ENCODE measurements at places on chromosomes 11 and 22. TPM values are rescaled to one million over a fixed set of nuclear protein-coding genes. Genes with fewer than 3 reads are reported as not detected.
A peak's percentile ranks its signal among the peaks of the same experiment; 100 is the strongest.

- DNase-seq = no peak
Observed at GRCh38 chr11:16543642-16544041, 187.3 kb upstream of the SOX6 start.

The IL10RA gene
- not detected for total RNA-seq

The MS4A15 gene
- not detected for total RNA-seq

DNA sequence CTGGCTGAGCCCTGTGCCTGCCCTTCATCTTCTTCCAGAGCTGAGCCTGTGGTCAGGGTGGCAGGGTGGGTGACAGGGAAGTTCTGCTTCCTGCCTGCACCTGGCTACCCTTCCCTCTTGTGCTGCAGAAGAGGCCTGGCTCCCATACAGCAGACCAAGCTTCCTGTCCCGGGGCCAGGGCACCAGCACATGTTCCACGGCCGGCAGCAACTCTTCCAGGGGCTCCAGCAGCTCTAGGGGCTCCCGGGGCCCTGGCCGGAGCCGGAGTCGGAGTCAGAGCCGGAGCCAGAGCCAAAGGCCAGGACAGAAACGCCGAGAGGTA, 15.0 kb downstream of the ROBO3 start:
- no peak for DNase-seq

The AGBL2 gene
- 3.7 TPM for total RNA-seq

DNA sequence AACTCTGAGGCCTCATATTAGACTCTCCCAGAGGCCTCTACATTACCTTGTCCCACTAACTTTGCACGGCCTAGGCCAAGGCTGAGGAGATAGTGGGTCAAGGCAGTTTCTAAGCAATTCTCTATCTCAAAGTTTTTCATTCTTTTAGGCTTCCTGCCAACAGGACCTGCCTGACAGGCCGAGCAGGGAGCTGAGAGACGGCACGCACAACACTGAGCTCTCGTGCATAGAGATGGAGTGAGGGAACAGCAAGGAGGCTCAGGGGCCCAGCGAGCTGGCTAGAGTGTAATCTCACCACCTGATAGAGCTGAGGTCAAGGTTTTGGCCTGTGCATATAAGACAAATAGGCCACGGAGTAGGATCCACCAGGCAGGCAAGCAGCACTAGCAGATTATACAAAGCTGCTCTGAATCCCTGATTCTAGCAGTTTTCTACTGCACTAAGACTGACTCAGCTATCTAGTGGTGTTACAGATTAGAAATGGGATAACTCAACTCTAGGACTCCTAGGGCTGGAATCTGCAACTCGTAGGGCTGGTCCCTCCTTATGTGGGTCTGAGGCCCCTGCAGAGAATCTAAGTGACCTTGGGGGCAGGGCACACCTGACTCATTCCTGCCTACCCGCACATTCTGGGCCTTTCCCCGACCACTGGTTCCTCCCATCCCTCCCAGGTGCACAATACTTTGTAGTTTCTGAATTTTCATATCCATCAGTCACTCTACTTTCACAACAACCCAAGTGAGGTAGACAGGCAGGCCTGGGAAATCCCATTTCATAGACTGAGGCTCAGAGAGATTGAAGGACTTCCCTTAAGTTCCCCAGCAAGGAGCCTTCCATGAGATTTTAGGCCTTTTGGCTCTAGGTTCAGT, 1.7 kb downstream of the CYB5R2 start:
- no peak for DNase-seq

- DNase-seq = no peak
Observed at GRCh38 chr11:22677153-22677903, 10.9 kb downstream of the GAS2 start.

The APOL3 gene
- not detected for total RNA-seq

- DNase-seq = no peak
Observed at GRCh38 chr22:43436868-43437267, 25.1 kb downstream of the MPPED1 start.

GRCh38 chr11:36509201-36509639, 852 bp downstream of the TRAF6 start:
- DNase-seq = peak; percentile 69

DNA sequence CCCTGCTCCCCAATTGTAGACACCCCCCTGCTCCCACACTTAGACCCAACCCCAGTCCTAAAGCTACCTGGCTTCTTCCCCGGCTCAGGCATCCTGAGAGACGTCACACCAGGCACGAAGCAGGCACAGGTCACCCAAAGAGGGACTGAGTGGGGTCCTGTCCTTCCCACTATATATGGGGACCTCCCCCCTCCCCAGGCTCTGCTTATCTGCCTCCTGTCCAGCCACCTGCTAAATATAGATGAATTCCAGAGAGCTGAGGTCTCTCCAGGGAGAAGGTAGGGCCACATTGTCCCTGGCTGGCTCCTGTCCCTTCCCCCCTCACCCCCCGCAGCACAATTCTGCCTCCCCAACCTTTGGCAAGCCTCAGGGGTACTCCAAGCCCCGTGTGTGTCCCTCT, at the start of gene MYBPC3:
Gene MYBPC3 (minus strand): TSS at position 147 of the 400 bp plus-strand sequence. CDS start 55 bp downstream, at position 92.
- no peak for DNase-seq

GRCh38 chr11:3170044-3170755, 5.1 kb upstream of the OSBPL5 start:
- DNase-seq = no peak

DNA sequence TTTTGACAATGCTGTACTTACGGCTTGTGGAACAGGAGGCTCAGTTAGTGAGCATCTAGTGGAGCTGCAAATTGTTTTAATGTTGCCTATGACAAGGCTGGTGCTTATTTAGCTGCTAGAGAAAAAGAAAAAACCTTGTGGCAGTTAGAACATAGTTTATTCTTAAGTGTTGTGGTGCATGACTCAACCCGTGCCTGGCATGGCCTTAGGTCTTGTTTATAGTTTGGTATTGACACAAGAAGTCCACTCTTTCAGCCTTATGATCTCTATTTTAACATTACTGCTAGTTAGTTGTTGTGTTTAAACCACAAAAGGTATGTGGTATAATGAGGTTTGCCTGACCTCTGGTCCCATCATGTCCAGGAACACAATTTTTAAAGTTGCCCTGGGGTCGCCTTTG, 744.6 kb downstream of the FAM181B start:
- no peak for DNase-seq

- DNase-seq = peak; percentile 56
Observed at GRCh38 chr11:129315781-129316579, 59.7 kb upstream of the BARX2 start.

- no peak for DNase-seq
Observed at GRCh38 chr11:117529816-117530215, 202.2 kb downstream of the CEP164 start.

DNA sequence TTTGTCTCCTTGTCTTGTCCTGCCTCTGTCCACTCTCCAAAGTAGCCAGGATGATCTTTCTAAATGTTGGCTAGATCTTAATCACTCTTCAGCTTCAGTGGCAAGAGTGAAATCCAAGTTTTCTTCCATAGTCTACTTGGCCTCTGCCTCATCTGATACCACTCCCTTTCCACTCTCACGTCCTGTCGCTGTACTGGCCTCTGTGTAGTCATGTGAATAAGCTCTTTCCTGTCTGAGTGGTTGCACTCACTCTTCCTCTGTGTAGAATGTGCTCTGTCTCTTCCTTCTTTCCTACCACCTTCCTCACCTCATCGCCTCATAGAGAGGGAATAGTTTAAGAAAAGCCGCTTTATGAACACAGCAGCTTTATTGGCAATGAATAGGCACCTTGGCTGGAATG, 86.5 kb downstream of the WNT11 start:
- no peak for DNase-seq

GRCh38 chr22:37708580-37709444, 12.0 kb downstream of the TRIOBP start:
- DNase-seq = no peak

The KCNE3 gene
- 1.3 TPM for total RNA-seq

DNA sequence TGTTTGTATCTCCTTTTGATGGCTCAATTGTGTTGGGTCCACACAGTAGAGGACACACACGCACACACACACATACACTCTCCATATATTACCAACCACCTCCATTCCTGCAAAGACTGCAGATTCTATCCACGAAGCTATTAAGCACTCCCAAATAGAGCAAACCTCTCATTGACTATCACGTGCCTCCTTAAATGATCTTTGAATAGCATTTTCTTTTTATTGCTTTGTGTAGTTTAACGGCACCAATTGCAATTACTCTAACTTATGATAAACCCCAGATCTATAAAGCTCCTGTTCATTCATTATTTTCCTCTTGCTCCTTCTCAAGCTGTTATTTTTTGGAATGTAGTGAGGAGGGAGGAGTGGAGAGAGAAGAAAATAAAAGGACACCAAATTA, 204.7 kb downstream of the ST3GAL4 start:
- DNase-seq = no peak

DNA sequence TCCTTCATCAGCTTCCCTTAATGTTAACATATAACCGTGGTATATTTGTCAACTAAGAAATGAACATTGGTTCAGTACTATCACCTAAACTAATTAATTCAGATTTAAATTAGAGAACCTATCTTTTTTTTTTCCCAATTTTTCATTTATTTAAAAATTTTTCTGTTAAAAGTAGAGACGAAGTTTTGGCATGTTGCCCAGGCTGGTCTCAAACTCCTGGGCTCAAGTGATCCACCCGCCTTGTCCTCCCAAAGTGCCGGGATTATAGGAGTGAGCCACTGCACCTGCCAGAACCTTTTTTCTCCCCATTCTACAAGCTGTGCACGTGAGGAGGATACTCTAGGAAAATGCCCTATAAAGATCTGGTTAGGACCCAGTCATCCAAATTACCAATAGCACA, 3.6 kb downstream of the EI24 start:
- no peak for DNase-seq

DNA sequence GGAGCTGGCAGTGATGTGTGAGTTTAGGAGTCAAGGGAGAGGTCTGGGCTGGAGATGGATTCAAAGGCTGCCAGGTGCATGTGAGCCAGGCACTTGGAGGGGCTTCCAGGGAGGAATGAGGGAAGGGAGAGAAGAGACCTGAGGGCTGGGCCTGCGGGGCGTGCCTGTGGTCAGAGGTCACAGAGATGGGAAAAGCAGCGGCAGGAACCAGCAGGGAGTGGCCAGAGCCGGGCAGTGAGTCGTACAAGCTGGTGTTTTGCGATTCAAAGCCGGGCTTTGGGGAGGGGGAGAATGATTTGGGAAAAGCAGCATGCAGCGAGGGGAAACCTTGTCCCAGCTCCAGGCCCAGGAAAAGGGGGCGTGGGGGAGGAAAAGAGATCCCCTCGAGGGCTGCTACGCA, 96.9 kb upstream of the RTL6 start:
- peak; percentile 73 for DNase-seq

The ZP1 gene
- not detected for total RNA-seq

GRCh38 chr11:73399159-73399590, 23.0 kb downstream of the RELT start:
- DNase-seq = no peak

The MCAM gene
- total RNA-seq = 28.2 TPM

GRCh38 chr11:120569861-120570260, 58.3 kb downstream of the GRIK4 start:
- no peak for DNase-seq

DNA sequence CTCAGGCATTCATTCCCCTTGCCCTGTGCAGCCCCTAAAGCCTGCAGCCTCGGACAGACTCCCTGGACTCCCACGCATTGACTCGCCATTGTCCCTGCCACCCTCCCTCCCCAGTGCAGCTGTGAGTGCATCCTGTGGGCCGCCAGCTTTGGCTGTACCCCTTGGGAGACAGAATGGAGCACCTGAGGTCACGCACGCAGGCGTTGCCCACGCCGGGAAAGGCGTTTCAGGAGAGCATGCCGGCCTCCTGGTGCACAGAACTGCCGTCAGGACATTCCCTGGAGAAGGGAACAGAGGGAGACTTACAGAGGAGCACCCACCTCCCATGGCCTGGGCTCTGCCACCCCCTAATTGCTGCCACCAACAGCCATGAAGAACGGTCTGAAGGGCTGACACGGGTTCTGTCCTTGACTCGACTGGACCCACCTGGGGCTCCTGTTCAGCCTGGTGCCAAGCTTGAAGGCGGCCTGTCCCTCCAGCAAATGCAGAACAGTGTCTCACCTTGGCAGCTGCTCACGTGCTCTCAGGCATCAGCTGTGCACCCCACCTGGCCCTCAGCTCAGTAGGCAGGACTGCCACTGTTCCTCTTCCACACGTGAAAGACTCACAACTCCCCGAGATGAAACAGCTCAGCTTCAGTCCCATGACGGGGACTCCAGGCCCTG, 503.8 kb downstream of the BRD1 start:
- DNase-seq = no peak

GRCh38 chr22:48639896-48640748, 1187.6 kb downstream of the BRD1 start:
- no peak for DNase-seq

GRCh38 chr11:65308281-65308891, 6.3 kb upstream of the CDC42EP2 start:
- DNase-seq = no peak

DNA sequence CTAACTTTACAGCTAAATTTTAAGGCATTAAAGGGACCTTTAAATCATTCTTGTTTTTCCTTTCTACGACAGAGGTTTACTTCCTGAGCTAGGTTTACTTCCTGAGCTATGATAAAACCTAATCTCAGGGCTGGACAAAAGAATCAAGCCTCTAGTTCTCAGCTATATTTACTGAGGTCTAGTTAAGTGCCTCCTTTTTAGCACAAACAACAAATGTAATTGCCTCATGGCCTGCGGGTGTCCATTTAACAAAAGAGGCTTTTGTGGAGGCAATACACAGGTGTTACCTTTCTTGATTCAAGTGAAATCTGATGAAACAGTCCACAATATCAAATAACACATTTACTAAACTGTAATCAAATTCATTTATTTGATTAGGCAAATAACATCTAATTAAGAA, 67.3 kb downstream of the IMMP1L start:
- peak; percentile 70 for DNase-seq

- peak; percentile 55 for DNase-seq
Observed at GRCh38 chr11:133306019-133306418, 226.3 kb downstream of the OPCML start.

DNA sequence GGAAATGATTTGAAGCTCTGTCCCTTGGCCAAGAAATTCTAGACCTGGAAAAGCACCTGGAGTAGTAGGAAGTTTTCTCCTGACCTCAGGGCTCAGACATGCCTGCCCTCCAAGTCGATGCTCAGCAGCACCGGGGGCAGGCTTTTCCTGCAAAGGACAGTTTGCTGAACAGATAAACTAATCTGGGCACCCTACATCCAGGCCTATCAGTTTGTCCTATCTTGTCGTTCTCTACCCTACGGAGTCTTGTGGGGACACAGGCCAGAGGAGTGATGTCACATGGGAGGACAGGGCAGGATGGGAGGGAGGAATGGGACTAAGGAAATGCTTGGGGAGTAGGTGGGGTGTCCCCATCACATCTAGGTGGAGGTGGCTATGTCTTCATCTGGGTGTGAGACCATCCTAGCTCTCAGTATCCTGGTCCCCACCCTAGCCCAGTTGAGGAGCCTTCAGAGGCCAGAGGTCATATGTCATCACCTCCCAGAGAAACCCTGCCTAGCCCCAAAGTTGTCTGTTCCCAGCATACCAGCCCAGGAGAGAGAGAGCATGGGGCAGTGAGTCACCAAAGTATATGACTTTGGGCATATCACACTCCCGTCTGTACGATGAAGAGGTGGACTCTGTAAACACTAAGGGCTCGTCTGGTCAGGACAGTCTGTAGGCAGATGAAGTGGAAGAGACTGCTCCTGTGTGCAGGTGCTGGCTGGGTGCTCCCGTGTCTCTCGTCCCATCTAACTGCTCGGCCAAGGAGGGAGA, 18.1 kb upstream of the FCHSD2 start:
- DNase-seq = no peak

The VSIG10L2 gene
- not detected for total RNA-seq

The ASRGL1 gene
- total RNA-seq = 44.5 TPM

The RBMXL2 gene
- not detected for total RNA-seq

All from neural progenitor cell (in vitro differentiated cells).